NCI-H1694 (cell line): ENCODE measurements at places on chromosomes 16 and 17.

DNA sequence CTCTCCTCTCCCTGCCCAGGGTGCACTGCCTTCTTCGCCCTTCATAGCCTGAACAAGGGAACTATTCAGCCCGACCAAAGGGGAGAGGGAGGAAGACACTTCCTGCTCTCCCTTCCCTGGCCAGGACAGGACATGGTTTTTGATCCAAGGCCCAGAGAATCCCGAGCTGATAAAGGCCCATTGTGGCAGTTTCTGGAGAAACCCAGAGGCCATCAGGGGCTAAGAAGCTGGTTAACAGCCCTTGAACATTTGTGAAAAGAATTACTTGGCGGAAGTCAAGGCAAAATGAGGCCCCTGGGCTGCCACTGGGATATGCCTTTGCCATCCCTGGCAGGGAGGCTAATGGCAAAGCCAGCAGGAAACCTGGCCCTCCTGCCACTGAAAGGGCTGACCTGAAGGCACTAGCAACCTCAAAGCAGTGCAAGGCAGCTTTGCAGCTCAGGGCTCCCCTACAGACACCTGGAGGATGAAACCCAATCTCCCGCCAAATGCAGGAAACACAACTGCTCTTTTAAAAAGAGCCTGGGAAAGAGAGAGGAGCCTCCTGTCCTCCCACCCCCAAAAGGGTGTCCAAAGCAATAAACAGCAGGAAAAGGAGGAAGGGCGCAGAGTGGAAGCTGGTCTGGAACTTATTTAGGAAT, 12.6 kb downstream of the PHB1 start:
- no peak for DNase-seq

- DNase-seq = no peak
Observed at GRCh38 chr16:22888791-22889190, 74.8 kb downstream of the HS3ST2 start.

DNA sequence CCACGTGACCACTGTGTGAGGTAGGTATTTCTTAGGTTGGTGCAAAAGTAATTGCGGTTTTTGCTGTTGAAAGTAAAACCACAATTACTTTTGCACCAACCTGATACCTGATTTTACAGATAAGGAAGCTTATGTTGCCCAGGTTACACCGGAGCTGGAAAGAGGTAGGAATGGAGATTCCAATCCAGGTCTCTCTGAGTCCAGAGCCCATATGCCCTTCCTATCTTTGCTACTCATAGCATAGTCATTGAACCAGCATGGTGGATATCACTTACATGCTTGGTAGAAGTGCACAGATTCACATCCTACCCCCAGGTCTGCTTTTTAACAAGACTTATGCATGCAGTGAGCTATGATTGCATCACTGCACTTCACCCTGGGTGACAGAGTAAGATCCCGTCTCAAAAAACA, 61.8 kb downstream of the ARSG start:
- no peak for DNase-seq

GRCh38 chr17:57170866-57171265, 85.5 kb upstream of the MSI2 start:
- DNase-seq = no peak

DNA sequence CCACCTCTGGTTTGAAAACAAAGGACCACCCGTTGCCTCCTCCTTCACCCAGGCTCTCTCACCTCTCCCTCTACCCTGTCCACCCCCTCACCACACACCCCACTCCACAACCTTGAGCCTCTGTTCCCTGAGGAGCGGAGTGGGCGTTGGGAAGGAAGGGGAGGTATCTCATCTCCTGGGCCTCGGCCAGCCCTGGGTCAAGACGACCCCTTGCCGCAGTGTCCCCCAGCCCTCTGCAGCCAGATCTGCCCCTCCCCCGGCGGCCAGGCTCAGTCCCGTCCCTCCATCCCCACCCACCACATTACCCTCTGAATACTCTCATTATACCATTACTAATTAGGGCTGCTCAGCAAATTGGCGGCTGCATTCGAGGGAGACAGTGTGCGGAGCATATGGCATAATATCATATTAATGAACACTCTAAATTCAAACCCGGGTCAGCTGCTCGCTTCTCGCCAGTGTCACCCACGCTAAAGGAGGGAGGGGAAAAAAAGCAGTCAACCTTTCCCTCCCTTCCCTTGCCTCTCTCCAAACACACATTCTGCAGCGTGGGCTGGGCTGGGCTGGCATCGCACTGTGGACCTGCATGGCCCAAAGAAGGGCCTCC, 123.2 kb upstream of the LHX1 start:
- DNase-seq = peak; percentile 74

DNA sequence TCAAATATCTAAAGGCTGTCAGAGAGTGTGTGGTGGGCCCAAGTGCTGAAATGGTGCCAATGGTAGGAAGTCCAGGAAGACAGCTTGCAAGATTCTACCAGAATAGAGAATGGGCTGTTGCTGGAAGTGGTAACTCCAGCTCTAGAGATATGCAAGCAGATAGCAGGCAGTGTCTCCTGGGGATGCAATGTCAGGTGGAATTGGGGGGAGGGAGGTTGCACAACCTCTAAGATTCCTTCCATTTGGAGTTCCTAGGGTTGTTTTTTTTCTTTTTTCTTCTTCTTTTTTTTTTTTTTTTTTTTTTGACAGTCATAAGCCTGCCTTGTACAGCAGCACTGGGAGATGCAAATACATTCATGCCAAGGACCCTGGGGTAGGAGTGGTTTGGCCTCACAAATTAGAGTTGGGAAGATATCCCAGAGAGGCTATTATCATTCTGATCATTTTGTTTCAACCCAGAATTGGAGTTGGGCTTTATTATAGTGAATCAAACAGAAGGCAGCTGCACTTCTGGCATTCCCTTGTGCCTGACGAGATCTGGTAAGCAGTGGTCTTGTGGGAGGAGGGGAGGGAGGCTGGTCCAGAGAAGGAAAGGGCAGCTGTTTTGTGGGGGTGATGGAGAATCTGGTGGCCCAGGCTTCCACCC, 51.1 kb downstream of the SLC6A2 start:
- DNase-seq = no peak

DNA sequence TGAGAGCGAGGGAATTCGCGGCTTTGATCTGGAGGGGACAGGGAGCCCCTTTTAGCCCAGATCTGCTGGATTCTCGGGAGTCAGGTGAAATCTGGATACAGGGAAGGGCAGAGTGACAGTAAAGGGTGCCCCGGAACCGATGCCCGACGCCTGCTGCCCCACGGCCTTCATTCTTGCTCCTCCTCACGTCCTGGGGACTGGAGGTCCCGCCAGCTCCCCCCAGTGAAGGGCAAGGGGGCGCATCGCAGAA, 596 bp downstream of the OR1F1 start:
- DNase-seq = no peak

DNA sequence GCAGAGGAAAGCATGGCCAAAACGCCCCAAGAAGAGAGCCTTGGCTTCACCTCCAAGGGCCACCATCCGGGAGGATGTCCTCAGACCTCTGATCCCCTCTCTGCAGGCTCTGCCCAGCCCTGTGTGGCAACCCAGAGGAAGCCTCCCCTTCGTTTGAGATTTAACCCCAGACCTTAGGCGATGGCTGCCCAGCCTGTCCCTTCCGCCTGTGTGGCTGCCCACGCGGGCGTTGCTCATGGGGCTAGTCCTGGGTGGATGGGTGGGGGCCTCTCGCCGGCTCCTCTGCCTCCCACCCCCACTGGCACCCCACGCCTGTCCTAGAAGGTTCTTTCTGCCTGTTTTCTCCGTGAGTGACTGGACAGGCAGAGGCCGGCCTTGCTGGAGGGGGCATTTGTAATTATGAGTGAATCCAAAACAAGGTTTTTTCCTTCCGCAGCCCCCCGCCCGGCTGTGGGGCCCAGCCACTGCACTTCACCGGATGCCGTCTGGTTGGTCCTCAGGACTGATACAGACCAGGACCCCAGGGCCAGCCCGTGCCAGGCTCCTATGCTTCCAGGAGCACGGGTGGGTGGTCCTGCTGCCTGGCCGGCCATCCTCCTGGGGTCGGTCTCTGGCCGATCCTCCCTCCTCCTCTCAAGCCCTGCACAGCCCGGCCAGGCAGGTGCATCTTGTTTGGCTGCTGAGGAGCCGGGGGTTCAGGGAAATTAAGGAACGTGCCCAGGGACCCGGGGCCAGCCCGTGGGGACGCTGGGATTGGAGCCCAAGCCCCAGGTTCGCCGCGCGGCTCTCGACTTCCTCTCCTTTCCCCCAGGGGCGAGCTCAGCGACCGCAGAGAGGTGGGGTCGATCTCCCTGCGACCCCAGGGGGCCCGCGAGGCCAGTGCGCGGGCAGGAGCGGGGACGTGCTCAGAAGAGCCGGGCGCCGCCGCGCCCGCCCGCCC, at the start of gene TMEM235:
Gene TMEM235 (plus strand): TSS at position 636 of the 940 bp plus-strand sequence. CDS start 393 bp downstream, outside the sequence.
- DNase-seq = no peak

DNA sequence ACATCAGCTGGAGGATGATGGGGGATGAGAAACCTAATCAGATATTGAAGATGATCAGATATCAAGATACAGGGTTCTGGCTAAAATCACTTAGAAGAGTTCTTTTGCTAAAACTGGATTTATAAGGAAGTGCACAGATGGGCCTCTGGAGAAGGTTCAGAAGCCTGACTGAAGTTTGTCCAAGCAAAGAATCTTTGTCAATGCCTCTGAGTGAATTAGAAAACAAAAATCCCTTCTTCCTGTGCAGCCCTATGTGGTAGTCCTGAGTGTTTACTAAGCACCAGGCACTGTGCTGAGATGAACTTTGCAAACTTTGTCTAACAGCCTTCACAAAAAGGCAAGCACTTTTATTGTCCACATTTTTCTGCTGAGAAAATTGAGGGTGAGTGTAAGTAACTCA, 11.4 kb upstream of the CENPV start:
- no peak for DNase-seq

GRCh38 chr16:15739464-15739863, 89.4 kb downstream of the NDE1 start:
- no peak for DNase-seq

DNA sequence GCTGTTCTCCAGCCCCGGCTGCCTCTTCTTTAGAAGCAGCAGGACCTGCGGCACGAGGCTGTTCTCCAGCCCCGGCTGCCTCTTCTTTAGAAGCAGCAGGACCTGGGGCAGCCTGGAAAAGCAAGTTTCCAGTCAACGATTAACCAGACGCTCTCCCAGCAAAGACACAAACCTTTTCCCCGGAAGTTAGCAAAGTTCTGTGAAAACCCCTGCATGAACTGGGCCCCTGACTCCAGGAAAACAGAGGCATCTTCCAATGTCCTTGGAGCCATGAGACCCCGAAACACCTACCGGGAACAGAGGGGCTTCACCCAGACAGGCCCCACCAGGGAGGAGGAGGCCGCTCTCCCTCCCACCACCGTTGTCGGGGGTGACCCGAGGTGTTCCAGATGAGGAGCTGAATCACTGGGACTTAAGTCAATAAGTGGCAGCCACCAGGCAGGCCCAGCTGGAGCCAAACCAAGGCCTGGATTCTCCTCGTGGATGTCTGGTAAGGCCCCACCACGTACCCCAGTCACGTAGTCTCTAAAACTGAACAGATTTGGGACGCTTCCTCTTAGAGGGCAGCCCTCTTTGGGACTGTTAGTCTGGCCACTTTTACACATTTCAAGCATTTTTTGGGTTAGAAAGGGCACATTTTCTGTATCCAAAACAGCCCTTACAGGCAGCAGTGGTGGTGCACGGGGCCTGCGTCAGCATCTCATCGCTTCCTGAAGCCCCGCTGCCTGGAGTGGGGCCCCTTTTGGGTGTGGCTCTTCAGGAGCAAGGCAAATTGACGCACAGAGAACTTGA, at the start of gene RPH3AL:
Gene RPH3AL (minus strand): TSS at position 387 of the 792 bp plus-strand sequence. CDS start 25,264 bp downstream, outside the sequence.
- peak; percentile 63 for DNase-seq

DNA sequence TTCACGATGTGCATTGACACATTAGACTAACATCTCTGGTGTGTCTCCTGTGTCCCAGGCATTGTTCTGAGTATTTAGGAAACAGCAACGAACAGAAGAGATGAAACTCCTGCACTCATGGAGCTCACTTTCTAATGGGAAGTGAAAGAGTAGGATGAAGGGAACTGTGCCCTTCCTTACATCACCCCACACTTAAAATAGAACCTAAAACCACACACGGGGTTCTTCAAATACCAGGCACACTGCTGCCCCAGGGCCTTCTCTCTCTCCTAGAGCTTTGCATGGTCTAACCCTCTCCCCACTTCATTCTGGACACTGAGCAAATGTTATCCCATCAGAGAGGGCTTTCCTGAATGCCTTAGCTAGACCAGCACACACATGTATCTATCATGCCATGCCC, 33.7 kb downstream of the TRIM25 start:
- no peak for DNase-seq

DNA sequence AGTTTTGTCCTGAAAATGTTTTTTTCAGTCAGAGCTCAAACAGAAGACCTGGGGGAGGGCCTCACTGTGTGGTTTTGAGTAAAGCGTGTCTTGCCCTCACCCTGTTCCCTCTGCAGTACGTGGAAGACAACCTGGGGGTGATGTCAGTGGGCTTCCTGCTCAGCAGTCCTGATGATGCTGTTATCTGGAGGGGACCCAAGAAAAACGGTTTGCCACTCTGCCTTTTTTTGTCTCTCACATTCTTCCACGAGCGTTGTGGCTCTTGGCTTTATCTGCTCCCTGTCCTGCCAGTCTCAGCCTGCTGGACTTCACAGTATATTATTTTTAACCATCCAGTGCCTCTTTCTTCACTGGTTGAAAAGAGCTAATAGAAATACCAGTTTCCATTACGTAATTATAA, 12.9 kb downstream of the NUBP1 start:
- DNase-seq = no peak

DNA sequence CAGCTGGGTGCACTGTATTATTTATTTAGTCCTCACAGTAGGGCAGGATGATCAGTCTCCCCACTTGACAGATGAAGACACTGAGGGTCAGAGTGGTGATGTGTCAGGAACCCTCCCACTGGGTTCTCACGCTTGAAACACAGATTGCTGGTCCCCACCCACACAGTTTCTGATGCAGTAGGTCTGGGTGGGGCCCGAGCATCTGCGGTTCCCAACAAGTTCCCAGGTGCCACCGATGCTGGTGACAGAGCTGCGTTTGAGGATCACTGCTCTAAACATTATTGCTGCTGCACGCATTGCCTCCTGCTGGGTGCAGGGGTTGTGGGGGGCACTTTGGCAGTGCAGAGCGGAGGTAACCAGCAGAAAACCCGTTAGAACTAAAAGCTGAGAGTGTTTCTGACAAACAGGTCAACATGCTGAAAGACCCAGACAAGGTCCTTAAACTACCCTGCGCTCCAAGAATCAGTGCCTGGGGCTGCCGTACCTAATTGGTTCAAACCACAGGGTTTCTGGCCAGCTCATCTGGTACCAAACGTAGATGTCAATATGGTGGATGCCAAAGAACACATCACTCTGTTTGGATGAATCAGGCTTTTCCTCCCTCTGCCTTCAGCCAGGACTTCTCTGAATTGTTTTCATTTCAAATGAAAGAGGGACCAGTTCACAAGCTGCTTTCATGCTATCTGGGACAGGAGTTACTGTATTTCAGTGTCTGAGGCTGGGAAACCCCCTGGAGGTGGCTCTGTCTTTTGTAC, 76.0 kb downstream of the ABCC1 start:
- DNase-seq = no peak

GRCh38 chr16:25083701-25084100, 27.8 kb upstream of the LCMT1 start:
- DNase-seq = no peak

GRCh38 chr16:503150-504071, 24.1 kb upstream of the CAPN15 start:
- no peak for DNase-seq

DNA sequence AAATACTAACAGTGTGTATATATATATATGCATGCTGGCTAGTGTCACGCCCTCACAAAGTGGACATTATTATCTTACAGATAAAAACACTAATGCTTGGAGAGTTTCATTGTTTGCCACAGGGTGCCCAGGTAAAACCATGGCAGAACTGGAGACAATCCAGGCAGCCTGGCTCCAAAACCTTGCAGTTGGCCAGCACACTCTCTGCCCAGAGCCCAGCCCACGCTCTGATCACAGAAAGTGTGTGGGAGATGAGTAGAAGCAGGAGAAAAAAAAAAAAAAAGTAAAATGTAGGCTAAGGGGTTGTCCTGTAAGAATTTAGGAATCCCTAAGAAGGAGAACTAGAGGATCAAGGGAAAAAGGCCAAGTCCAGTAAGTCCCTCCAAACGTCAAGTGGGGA, 538.0 kb downstream of the CDH13 start:
- DNase-seq = no peak
